ENCODE measurements at places on chromosomes 2 and 18.

DNA sequence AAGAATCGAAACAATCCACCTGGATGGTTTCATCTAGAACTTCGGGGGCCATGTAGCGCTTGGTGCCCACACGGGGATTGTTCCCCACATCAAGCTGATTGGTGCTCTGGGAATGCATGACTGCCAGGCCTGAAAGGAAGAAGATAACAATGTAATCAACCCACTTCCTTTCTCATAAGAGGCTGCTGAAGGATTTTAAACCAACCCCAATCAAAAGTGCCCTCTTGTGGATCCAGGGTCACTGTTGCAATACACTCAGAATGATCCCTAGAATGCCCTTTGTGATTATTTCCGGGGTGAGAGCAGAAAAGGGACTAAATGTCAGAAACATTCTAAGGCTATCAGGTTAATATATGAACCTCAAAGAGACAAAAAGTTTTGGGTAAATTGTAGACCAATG, 115.2 kb downstream of the ACVR1 start:
- DNase-seq, result no peak

DNA sequence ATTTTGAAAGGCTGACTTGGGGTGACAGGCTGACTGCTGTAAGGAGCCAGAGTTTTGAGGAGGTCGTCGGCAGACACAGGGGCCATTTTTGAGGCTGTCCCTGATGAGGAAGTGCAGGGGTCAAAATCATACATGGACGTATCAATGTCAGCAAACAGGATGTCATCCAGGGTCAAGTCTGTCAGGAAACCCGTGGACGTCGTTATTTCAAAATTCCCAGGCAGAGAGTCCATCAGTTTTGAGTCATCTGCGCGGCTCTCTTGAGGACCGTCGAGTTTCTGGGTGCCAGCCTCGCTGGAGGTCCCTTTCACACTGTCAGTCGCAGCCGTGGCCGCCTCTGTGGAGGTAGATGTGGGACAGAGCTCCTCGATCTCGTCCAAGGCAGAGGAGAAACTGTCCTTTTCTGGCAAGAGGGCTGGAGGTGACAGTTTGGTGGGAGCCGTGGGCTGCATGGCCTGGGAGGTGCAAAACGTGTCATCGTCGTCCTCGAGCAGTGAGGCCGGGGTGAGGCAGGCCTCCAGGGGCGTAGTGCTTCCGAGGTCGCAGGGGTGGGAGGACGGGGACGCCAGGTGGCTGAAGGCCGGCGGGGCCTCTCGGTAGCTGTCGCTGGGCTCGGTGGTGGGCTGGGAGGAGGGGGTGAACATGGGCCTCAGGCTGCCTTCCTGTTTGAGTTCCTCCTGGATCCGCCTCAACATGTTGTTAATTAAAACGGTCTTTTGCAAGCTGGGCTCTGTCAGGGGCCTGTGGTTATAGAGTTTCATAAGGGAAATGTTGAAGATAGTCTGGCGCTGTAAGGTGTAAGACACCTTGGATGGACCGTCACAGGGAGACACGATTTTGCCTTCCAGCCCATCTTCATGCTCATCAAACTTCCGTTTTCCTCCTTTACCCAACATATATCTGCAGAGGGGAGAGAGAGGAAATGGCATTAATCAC, 17.5 kb downstream of the SERTAD2 start:
- no peak for DNase-seq

- DNase-seq, result no peak
Measured at GRCh38 chr18:53798516-53798915, 426.0 kb downstream of the MBD2 start.

GRCh38 chr2:69138247-69138772, 125.3 kb downstream of the ANTXR1 start:
- DNase-seq, result no peak

GRCh38 chr2:61144697-61145268, 17.2 kb upstream of the C2orf74 start:
- peak; percentile 91 for DNase-seq

- no peak for DNase-seq
Measured at GRCh38 chr2:18311420-18312195, 248.8 kb downstream of the RDH14 start.

- no peak for DNase-seq
Measured at GRCh38 chr18:31723639-31723989, 37.1 kb downstream of the SLC25A52 start.

DNA sequence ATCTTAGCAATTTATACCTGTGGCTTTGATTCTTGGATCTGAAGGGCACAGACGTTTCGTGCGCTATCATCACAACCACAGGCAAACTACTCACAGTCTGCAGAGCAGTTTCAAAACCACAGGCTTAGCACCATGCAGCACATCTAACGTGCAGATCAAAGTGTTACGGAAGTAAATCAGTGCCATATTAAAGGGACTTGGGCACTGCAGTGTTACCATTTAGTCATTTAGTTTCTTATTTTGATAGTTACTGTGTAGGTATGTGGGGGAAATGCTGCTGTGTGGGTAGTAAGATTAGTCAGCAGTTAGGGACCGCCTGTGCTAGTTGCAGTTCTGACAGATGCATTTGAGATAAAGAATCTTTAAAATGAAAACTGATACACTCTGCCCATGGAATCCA, 384.0 kb downstream of the NBAS start:
- DNase-seq, result peak; percentile 52

GRCh38 chr2:26687801-26688200, 4.7 kb upstream of the KCNK3 start:
- no peak for DNase-seq

DNA sequence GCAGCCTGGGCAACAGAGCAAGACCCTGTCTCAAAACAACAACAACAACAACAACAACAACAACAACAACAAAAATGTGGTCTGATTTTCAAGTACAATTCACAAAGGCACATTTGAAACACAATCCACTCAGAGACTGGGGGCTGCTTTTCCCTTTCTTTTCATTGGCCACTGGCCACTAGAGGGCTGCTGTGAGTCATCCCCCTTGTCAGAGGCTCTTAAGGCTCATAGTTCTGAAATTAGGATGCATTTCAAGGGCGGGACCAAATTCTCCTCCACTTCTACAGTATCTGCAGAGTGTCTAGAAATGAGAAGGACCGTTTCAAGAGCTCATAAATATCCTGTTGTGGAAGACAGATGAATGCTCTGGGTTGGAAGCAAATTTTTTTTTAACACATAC, 285.4 kb downstream of the NRXN1 start:
- DNase-seq, result no peak

DNA sequence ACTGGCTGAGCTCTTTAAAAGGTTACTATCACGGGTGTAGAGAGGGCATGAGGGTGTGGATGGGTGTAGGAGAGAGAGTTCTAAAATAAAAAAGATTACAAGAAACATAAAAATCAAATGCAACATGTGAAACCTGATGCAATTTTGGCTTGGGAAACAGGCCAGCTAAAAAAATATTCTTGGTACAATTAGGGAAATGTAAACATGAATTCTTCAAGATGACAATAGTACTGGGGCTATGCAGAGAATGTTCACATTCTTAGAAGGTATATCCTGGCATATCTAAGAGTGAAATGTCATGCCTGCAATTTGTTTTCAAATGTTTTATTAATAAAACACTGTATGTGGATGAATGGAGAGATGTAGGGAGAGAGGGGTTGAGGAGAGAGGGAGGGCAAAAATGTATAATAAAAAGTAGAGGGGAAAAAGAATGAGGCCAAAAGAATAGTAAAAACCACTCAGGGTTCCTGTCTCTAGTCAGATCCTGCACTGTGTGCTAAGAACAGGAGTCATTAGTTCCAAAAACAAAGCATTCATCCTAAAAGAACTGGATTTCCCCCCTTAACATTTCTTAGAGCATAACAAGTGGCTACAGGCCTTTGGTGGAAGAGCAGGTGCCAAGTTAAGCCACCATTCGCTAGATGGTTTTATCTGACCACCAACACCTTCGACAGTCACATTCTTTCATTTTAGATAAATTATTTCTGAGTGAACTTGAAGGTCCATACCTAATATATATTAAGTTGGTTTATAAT, 77.3 kb downstream of the LPIN2 start:
- DNase-seq, result no peak

GRCh38 chr2:186949726-186950256, 100.8 kb upstream of the ZSWIM2 start:
- no peak for DNase-seq

DNA sequence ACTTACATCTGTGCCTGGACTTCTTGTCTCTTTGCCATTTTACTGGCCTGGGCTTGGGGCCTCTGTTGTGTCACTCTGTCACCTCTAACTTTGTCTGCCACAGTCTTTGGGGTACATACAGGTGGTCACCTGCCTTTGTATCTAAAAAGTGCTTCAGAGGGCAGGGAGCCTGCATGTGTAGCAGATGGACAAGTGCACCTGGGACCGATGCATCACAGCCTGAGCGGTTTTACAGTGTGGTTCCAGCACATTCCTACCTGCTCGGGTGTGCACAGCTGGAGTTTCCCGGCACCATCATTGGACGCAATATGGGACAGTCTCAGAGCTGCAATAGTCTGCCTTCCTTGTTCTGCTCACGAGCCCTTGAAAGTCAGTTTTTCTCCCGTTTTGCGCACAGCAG, 249.8 kb upstream of the RAB12 start:
- no peak for DNase-seq

DNA sequence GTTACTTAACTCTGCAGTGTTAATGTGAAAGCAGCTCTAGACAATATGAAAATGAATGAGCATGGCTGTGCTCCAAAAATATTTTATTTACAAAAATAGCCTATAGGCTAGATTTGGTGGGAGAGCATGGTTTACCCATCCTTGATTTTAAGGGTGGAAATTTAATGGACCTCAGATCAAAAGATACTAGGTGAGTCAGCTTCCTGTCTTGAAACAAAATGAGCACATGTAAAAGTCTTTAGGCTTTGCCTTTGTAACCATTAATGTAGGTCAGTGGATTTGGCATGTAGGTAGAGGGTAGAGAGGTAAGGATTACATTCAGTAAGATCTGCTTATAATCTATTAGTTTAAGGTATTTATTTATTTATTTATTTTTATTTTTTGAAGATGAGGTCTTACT, 72.7 kb downstream of the GREB1L start:
- DNase-seq, result no peak

DNA sequence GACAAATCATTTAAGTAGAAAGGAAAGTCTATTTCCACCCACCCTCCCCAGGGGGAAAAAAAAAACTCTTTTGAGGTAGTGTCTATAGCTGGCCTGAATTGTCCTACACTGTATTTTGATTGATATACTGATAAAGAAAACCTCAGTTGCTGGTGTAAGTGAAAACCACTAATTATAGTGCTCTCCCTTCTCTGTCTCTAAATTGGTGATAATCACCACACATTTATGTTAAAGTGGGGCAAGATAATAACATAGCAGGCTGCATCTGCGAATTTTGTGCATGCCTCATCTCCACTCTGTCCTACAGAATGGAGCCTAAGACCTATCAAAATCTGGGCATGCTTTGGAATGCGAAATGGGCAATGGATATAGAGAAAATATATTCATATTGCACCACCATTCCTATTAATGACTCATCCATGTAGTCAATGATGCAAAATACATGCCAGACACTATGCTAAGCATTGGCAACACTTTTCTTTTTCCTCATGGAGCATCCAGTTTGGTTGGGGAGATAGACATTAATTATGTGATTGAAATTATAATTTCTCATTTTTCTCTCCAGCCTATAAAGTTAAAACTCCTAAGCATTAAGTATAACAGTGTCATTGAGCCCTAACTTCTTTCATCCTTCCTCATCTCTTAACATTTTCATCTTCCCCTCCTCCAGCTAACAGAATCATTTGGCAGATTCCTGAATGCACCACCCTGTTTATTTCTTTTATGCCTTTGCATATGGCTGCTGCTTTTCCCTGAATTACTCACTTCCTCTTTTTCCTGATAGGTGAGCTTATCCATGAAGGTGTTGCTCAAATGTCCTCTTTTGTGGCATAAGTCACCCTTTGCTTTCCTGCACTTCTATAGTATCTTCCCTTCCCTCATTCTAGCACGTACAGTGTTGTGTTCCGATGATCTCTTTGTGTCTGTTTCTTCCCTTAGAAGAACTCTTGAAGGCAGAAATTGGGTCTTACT, 58.2 kb downstream of the SLC9A2 start:
- DNase-seq, result no peak

DNA sequence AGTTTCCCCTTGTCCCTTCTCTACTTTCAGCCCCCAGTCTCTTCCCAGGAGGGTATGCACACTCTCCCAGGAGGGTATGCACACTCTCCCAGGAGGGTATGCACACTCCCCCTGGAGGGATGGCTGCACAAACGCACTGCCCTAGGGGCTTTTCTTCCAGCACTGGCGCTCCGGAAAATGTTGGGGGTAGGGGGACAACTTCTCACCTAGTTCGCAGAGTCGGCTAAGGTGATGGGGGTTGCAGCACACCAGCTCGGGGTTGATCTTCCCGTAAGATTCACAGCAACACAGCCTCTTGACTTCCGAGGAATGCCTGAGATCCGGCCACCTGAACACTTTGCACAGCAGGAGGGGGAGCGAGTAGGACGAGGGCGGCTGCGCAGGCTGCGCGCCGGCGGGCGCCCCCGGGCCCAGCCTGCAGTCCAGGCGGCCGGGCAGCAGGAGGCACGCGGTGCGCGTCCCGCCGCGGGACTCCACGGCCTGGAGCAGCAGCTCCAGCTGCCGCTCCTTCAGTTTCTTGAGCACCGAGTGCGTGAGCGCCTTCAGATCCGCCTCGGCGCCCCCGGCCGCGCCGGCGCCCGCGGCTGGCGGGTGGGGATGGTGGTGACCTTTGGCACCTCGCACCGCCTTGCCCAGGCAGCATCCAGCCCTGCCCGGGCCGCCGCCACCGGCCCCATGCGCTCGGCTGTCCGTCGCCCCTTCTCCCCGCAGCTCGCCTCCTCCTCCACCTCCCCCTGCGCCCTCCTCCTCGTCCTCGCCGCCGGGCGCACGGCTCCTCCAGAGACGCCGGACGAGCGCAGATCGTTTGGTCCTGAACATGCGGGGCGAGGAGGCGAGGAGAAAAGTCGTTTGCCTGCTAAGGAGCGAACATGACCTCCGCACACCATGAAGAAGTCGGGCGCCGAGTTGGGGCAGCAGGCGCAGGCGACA, 894 bp downstream of the SMAD7 start:
- DNase-seq, result no peak

DNA sequence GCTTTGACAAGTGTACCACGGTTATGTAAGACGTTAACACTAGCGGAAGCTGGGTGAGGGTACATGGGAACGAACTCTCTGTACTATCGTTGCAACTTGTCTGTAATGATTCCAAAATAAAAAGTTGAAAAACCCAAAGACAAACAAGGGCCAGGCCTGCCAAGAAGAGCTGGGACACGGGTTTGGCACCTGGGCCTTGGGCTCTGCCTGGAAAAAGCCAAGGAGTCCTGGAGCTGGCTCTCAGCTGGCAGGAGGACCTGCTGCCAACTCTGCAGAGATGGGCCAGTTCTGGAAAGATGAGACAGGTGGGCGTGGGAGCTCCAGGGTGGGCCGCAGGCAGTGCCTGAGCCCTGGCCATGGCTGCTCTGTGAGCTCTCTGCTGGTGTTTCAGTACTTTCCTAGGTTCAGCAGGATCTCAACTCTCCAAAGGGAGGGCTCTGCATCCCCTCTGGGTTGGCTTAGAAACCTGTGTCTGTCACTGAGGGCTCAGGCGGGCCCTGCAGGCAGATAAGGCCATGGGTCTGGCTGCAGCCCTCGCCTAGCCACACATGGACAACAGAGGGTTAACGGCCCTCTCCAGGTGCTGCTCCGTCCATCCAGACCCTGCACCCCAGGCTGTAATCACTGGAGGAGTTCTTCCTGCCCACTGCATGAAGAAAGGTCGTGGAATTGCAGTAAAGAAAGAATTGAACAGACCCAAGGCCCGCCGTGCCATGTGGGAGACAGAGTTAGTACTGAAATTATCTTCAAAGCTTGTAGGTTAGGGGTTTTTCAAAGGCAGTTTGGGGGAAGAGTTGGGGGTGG, 89.9 kb downstream of the RHOB start:
- DNase-seq, result no peak

Data from stimulated activated CD4-positive, alpha-beta T cell treated with anti-CD3 and anti-CD28 coated beads, TNF-alpha, amount 100 ng/mL, for 4 hours (primary cell).